ENCODE measurements at places on chromosomes 6 and 20.

GRCh38 chr6:139291813-139292619 is at the start of gene TXLNB:
Gene TXLNB (minus strand): TSS chr6:139291998. CDS start chr6:139288899, 3,099 bp downstream.
- DNase-seq = peak; percentile 80

- no peak for DNase-seq
Measured at GRCh38 chr20:35144694-35145093, 2.4 kb downstream of the EDEM2 start.

DNA sequence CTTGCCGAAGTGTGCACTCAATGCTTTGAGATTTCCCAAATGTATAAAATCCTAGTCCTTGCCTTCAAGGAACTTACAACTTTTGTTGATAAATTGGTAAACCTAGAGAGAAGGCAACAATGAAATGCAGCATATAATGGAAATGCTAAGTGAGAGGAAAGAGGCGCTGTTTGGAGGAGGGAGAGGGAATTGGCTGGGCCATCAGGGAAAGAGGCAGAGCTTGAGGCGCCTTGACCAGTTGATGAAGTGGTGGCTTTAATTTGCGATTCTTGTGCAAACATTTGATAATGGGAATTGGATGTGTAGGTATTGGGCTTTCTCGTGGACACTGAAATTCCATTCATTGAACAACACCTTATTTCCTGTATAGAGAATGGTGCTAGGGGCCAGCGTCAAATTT is 1.9 kb upstream of the CDYL start:
- DNase-seq = no peak

DNA sequence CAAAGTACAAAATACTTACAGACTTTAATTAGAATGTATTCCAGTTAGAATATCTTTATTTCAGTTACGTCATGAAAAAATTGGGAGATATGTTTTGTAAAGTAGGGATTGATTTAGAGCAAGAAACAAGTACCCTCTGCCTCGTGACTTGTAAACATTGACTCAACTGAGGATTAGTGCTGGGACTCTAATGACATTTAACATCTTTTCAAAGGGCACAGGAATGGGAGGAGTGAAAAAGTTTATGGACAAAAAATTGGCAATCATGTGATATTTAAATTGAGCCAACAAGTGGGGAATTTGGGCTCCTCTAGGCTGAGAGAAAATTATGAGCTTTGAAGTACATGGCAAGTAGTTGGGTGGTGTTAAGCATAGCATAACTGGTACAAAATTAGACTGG is 25.3 kb downstream of the NKX2-4 start:
- DNase-seq = no peak

- no peak for DNase-seq
Measured at GRCh38 chr6:79377047-79377446, 142.6 kb upstream of the HMGN3 start.

- DNase-seq = no peak
Measured at GRCh38 chr20:18921291-18921690, 107.7 kb downstream of the SCP2D1 start.

- DNase-seq = no peak
Measured at GRCh38 chr20:17525650-17526049, 5.5 kb downstream of the BFSP1 start.

DNA sequence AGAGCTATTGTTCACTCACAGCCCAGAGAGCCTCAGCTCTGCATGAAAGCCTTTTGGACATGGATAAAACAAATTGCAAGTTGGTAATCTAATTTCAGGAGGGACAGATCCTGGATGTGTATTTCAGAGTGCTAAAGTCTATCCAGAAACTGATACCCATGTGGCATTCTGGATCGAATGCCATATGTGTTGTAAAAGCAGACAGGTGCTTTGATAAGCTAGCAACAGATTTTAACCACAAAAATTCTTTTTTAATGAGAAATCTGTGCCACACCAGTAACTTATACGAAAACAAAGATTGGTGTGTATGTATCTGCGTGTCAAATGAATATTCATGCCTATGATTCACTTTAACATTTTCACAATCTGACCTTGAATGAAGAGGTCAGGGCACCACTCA is 936.6 kb upstream of the MAP3K7 start:
- DNase-seq = no peak
